ENCODE measurements at places on chromosomes 4 and X.
A peak's percentile ranks its signal among the peaks of the same experiment; 100 is the strongest.

- no peak for DNase-seq
Measured at GRCh38 chr4:44791831-44792230, 65.5 kb upstream of the GNPDA2 start.

- no peak for DNase-seq
Measured at GRCh38 chr4:181569553-181569952, 673.6 kb upstream of the TENM3 start.

DNA sequence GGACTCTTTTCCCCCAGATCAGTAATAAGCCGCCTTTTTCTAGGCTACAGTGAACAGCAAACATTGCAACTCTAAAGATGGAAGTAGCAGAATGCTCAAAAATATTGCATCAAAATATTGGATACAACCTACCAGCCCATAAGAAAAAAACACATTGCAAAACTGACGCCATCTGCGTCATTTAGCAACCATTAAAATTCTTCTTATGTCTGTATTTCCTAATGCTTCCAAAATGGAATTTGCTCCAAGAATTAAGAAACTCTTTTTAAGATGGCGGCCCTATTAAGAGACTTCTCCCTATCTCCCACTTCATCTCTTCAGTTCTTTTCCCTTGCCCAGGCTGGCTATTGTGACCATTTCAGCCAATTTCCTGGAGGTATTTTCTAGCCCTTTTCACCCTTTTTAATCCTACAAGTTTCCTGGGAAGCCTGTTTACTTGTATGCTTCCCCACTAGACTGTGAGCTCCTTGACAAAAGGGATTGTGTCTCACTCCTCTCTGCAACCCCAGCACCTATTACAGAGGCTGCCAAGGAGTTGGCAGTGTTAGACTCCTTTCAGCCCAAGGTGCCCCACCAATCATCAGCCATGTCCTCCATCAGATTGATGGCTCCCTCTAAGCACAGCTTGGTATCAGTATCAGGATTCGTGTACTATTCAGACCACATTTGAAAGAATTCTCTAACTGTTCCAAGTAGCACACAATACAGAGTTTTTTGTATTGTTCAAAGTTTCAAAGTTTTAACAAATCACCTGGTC, 4.4 kb downstream of the GPC3 start:
- DNase-seq: no peak

DNA sequence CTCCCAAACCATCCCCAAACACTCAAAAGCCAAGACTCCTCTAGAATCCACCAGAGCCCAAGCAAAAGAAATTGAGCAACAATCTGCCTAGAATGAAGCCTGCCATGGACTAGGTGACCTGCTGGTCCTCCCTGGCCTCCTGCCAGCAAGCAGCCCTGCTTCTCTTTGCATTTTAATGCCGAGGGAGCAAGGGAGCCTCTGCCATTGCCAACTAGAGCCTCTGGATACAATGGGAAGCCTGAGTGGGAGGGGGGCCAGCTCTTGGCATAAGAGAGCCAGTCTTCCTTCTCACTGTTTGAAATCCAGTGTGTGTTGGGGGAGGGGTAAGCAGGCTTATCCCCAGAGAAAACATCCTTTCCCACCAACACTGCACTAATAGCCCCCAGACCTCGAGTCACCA, 1.5 kb upstream of the GDPD2 start:
- no peak for DNase-seq

DNA sequence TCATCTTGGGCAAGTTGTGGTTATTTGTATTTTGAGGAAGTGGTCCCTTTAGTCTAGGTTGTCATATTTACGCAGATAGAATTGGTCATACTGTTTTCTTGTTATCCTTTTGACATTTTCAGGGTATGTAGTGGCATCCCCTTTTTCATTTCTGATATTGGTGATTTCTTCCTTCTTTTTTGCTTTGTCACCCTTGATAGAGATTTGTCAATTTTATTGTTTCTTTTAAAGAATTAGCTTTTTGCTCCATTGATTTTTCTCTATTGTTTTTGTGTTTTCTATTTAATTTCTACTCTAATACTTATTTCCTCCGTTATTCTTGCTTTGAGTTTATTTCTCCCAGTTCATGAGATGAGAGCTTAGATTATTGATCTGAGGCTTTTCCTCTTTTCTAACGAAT, 87.7 kb downstream of the CPEB2 start:
- DNase-seq: no peak

GRCh38 chr4:102501447-102501696, 213 bp downstream of the NFKB1 start:
- DNase-seq: no peak

- no peak for DNase-seq
Measured at GRCh38 chr4:89000844-89001360, 56.1 kb downstream of the FAM13A start.

- no peak for DNase-seq
Measured at GRCh38 chr4:81142744-81143143, 72.3 kb downstream of the PRKG2 start.

DNA sequence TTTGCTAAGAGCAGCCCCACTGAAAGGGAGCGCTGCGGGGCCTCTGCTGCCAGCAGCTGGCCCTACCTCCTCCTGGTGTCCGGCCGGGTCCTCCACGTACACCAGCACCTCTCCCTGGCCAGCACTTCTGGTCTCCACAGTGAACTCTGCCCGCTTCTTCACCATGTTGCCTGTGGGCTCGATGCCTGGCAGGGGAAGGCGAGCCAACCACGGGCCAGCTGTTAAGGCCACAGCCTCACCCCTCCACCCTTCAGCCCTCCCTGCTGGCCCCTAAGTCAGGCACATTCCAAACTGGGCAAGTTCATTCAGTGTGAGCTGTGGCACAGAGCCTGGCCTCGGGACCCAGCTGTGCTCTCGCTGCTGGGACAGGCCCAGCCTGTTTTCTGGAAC, 7.8 kb downstream of the FLNA start:
- no peak for DNase-seq

DNA sequence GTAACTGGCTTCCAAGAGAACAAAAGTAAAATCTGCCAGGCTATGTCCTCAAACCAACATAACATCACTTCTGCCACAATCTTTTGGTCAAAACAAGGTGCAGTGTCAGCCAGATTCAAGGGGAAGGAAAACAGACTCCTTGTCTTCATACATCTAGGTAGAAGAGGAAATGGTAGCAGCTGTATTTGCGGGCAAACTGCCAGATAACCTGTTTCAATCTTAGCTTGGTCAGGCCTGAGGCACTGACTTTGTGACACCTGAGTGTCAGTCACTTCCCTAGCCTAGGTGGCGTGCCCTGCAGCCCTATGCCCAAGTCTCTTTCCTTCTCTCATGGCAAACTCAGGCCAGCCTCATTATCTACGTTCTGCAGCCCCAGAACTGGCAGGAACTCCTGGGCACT, 146.2 kb upstream of the JADE1 start:
- DNase-seq: no peak

DNA sequence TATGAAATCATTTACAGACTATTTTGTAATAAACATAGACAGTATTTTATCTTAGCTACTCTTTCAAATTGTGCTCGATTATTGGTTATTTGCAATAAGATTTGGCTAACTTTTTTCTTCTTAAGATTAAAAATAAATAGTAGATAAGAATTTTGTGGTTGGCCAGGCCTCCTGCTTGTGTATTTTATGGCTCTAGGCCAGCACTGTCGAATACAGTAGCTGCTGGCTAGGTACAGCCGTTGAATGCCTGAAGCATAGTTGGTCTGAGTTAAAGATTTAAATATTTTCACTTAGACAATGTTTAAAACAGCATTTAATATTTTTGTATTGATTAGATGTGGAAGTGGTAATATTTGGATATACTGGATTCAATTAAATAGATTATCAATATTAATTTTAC, 481.0 kb downstream of the SPRY1 start:
- no peak for DNase-seq

DNA sequence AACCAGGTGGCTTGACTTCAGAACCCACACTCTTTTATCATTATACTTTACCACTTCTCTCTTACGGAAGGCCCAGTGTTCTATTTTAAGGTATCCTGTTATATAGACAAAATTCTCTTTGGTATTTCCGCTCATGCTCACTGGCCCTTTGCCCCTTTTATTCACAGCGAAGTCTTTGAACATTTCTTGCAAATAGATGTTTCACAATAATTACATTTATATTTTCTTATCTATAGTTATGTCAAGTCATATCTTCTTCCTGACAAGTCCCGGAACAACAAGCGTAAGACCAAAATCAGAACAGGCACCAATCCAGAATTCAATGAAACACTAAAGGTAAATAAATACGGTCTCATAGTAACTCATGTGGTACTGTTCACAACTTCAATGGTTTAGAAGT, 102.0 kb downstream of the SYTL5 start:
- DNase-seq: no peak

DNA sequence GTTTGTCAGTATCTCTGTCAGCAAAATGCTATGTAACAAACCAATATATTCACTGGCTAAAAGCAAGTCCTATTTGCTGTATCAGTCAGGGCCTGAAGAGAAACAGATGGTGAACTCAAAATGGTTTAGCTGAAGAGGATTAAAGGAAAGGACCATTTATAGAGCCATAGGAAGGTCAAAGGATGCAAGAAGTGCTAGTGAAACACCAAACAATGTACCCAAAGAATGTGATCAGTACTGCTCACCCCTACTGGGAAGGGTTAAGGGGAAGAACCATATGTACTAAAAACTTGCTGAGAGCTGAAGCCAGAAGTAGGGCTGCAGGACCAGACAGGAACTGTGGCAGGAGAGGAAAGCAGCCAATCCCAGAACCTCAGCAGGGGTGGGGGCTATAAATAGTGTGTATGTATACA, 479.3 kb downstream of the INPP4B start:
- no peak for DNase-seq

DNA sequence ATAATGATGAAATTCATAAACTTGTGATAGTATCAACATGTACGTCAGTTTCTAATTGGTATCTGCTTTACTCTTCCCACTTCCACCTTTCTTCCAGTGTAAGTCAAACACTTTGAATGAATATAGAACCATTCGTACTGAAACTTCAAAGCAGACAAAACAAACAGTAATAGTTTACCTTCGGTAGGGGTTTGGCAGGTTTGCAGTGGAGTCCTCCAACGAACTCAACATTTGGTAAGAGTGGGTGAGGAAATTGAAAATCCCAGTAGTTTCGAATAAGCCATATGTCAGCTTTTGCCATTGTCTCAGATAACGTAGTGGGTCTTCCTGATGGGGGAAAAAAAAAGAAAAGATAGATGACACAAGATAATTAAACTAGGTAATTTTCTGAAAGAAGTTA, 2.2 kb downstream of the UGT2B4 start:
- no peak for DNase-seq

GRCh38 chr4:65670331-65671031, at the start of gene EPHA5:
Gene EPHA5, minus strand, starts transcription at chr4:65670489. Its CDS starts 747 bp downstream, at chr4:65669742.
- no peak for DNase-seq

DNA sequence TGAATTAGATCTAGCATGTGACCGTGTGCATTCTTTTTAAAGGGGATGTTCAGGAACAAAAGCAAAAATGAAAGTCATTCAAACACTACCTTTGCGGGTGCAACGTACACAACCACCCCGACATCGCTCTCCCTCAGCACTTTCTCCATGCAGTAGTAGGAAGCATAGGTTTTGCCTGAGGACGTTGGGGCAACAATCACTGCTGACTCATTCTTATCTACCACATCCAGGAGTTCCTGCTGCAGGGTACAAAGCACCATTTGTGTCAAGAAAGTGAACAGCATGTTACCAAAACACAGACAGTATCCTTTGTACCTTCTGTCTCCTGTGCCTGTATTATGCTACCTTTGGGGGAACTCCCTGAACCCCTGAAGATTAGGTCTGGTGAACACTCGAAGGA, 58.6 kb downstream of the DDX60L start:
- no peak for DNase-seq

DNA sequence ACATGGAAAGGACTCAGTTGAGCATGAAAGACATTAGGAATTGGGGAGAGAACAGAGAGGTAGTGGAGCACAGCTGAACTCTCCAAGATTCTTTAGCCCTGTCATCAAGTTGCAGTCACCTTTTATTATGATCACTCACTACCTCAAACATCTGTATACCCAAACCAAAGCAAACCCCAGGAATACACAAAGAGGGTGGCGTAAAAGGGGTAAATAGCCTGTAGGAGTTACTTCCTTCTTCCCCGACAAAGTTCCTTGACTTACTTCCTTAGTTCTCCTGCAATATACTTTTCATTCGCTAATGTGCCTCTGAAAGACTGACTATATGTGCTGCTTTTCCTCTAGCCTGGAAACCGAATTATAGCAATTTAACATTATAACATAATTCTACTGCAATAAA, 159.9 kb downstream of the SPRY1 start:
- DNase-seq: no peak

- no peak for DNase-seq
Measured at GRCh38 chr4:161519611-161520010, 644.2 kb downstream of the FSTL5 start.

DNA sequence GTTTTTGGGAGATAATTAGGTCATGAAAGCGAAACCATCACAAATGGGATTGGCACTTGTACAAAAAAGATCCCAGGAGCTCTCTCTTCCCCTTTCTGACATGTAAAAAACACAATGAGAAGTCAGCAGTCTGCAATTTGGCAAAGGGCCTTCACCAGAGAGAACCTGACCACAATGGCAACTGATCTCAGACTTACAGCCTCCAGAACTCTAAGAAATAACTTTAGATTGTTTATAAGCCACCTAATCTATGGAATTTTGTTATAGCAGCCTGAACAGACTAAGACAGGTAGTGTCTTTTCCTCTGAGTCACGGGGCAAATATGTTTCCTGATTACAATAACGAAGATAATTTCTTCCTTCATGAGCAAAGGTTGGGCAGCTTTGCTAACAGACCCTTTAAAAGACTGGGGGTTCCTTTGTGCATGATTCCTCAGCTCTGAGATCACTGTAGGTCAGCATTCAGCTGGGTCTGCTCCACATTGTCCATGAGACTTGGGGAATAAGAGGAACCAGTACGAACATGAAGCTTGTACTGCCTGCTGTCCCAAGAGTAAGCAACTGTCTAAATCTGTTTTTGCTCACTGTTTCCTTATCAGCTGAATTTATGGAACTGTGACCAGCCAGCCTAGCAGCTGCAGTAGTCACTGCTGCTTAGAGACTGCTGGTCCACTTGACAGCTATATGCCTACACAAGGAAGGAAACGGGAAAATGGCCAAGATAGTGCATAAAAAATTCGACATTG, 191.6 kb downstream of the ANAPC10 start:
- DNase-seq: no peak

GRCh38 chr4:72577211-72577610, 8.2 kb upstream of the ADAMTS3 start:
- DNase-seq: no peak

DNA sequence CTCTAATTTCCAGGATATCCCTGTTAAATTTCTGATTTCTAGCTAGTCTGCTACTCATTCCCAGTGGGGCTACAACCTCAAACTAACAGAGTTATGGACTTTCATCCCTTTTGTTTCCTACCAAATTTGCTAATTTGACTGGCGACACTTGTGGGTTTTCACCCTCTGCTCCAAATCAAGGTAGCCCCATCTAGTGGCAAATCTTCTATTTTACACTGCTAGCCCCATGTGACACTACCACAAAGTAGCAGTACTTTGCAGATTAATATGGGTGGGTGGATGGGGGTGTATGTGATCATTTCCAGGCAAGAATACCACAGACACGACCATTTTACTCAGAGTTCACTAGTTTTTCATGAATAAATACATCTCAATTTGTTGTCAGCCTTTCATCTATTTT, 150.3 kb downstream of the MSL3 start:
- peak; percentile 7 for DNase-seq

Measured in stimulated activated CD4-positive, alpha-beta T cell treated with anti-CD3 and anti-CD28 coated beads, Interleukin-15, amount 100 ng/mL, for 48 hours (primary cell).